ENCODE measurements at places on chromosomes 2 and 18.
A peak's percentile ranks its signal among the peaks of the same experiment; 100 is the strongest.

- no peak for DNase-seq
These were observed 120.5 kb upstream of the SCN7A start for GRCh38 chr2:166614503-166614902.

DNA sequence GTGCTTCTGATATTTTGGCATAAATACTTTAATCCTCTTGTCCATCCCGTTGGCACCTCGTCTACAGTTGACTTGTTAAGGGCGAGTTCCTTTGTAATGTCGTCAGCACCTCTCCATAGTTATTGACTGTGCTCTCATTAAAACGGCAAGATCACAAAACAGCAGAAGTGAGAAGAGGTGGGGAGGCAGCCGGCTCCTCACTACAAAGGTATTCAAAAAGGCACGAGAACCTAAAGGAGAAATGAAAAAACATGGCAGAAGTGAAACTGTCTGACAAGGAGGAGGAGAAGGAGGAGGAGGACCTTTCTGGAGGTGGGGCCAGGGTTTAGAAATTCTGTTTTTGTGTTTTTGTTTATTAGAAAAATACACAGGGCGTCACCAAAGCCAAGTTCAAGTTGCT lies 235.6 kb downstream of the BCL11A start:
- DNase-seq, result peak; percentile 32

GRCh38 chr18:3219631-3220335 lies at the start of gene MYOM1:
TSS of gene MYOM1 (minus strand) at chr18:3219968. CDS start at chr18:3215223, 4,745 bp downstream.
- DNase-seq, result peak; percentile 28

GRCh38 chr2:164898475-164898874 lies 56.9 kb downstream of the SLC38A11 start:
- DNase-seq, result no peak

GRCh38 chr18:77103187-77103850 lies 29.3 kb downstream of the MBP start:
- no peak for DNase-seq

GRCh38 chr2:30280596-30281434 lies 49.5 kb downstream of the LBH start:
- DNase-seq, result no peak

DNA sequence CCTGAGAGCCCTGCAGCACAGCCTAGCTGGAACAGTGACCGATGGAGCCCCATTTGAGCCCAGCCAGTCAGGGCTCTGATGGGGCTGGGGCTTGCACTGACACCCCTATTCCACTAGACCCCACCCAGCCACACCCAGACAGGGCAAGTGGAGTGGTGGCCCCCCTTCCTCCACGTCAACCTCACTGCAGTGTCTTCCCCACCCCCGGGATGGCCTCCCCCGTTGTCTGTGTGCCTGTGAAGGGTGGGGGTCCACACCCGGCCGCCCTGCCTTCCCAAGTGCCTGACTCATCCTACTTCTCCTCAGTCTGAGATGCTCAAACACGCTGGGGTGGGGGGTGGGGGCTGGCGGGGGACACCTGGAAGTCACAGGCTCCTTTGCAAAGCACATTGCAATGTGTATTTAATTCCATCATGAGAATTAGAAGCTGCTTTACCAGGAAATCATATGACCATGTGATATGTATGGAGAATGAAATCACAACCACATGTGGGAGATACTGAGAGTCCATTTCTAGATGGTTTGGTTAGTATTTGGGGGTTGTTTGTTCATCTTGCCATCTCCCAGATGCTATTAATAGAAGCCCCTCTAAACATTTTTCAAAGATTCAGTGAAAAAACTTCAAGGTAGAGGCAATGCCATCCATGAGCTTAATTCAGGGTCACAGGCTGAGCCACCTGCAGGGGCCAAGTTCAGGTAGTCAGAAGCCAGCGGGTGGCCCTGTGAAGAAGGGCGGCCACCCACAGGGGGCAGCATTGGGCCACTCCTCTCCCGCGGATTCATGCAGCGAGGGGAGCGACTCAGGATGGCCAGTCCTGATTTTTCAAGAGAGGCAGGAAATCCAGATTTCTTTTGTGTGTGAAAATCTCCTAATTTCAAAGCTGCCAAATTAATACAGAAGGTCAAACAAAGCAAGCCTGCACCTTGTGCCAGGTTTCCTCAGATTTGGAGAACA lies 22.7 kb upstream of the GMPPA start:
- DNase-seq, result no peak

- DNase-seq, result peak; percentile 96
These were observed 302.7 kb upstream of the TNP1 start for GRCh38 chr2:217162533-217162932.

DNA sequence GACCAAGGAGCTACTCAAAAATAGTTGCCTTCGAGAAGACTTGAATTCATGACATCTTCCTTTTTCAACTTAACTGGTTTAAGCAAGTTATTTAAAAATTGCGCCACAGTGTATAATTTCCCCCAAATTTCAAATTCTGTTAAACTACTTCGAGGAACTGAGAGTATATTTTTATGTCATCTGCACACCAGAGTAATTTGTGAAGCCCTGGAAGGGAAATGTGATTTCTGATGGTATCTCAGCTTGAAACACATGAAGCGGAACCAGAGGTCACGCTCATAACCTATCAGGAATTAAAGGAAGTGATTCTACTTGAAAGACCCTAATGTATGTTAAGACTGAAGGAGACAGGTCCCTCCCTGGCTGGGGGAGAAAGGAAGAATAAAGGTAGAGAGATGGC lies 33.9 kb upstream of the DARS1 start:
- no peak for DNase-seq

GRCh38 chr2:116833052-116833451 lies 981.4 kb upstream of the DDX18 start:
- no peak for DNase-seq
